Foreskin keratinocyte (primary cell): ENCODE measurements at places on chromosomes 12 and 14. TPM values are rescaled to one million over a fixed set of nuclear protein-coding genes. Genes with fewer than 3 reads are reported as not detected.

The GLT8D2 gene
- 3.2 and 4.8 TPM in 2 replicates for total RNA-seq

The TAS2R7 gene
- total RNA-seq, result not detected in 2 replicates

The VRTN gene
- total RNA-seq, result not detected in 2 replicates

The LRIG3 gene
- total RNA-seq, result 25.9 TPM in 2 replicates

The TAS2R9 gene
- not detected in 2 replicates for total RNA-seq
